Activated T-helper 2 cell treated with anti-CD3 and anti-CD28 coated beads, Interferon-gamma antibody, Interleukin-2, Interleukin-4, amounts not matched to agents 10 μg/mL and 5 μg/mL and 100 μg/mL, durations not matched to agents 14 hours and 24 hours and 36 hours (primary cell): ENCODE measurements at places on chromosomes 11 and 22. TPM values are rescaled to one million over a fixed set of nuclear protein-coding genes. Genes with fewer than 3 reads are reported as not detected.

LRRC32 gene
- 26.5 and 26.7 TPM in 2 replicates for total RNA-seq

GRCh38 chr11:61042537-61042936 is 59.8 kb upstream of the CD5 start:
- peak overlapping the region; percentile 63 for H3K4me3 ChIP-seq
- peak overlapping the region; percentile 95 for H3K27ac ChIP-seq
- peaks cover 69% of the 10 kb centered on the region for H3K36me3 ChIP-seq
- DNase-seq, result no peak

WNT7B gene
- not detected in 2 replicates for total RNA-seq

GRCh38 chr11:61280883-61281580 is 14.1 kb downstream of the VWCE start:
- H3K4me1 ChIP-seq, result no peaks in the 10 kb centered on the region
- no peak overlapping the region for H3K4me3 ChIP-seq
- peaks cover 3% of the 10 kb centered on the region for H3K36me3 ChIP-seq
- DNase-seq, result no peak
- no peak overlapping the region for H3K27ac ChIP-seq

- peaks cover 9% of the 10 kb centered on the region for H3K27me3 ChIP-seq
- H3K27ac ChIP-seq, result no peak overlapping the region
- H3K4me3 ChIP-seq, result no peak overlapping the region
- peaks cover 3% of the 10 kb centered on the region for H3K4me1 ChIP-seq
- no peak for DNase-seq
- no peaks in the 10 kb centered on the region for H3K36me3 ChIP-seq
These were observed 19.0 kb upstream of the CECR2 start for GRCh38 chr22:17350292-17350691.

DNA sequence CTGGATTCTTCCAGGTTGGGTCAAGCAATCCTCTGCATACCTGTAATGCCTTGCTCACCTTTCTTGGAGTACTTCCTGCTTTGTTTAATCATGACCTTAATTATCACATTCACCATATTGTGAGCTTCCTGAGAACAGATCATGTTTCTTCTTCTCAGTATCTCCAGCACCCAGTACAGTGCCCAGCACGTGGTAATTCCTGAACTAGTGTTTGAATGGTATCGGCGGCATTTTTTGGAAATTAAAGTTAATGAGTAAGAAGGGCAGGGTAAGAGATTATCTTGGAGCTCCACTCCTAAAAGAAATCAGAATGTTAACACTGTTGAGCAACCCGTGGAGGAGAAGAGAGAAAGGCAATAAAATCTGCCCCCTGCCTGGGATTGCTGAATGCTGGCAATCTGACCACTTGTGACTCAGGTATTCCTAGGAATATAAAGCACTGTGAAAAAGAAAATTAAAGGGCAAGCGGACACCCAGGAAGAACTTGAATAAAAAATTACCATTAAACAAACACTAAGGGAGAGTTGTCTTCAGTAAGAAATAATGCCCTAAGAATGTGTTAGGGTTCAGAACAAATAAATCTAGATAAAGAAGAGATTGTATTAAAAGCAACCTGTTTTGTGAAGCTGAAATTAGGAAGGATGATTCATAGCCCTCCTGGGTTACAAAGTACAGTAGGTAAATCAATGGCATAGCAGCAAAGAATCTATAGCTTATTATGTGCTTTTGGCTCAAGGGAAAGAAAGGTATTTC is 92.9 kb downstream of the PDHX start:
- H3K4me1 ChIP-seq, result peaks cover 66% of the 10 kb centered on the region
- no peak overlapping the region for H3K27ac ChIP-seq
- H3K27me3 ChIP-seq, result peaks cover 18% of the 10 kb centered on the region
- H3K4me3 ChIP-seq, result no peak overlapping the region
- DNase-seq, result no peak

TTC17 gene
- total RNA-seq, result 63.5 and 76.1 TPM in 2 replicates
